ENCODE measurements at places on chromosomes 6 and 20.
A peak's percentile ranks its signal among the peaks of the same experiment; 100 is the strongest.

DNA sequence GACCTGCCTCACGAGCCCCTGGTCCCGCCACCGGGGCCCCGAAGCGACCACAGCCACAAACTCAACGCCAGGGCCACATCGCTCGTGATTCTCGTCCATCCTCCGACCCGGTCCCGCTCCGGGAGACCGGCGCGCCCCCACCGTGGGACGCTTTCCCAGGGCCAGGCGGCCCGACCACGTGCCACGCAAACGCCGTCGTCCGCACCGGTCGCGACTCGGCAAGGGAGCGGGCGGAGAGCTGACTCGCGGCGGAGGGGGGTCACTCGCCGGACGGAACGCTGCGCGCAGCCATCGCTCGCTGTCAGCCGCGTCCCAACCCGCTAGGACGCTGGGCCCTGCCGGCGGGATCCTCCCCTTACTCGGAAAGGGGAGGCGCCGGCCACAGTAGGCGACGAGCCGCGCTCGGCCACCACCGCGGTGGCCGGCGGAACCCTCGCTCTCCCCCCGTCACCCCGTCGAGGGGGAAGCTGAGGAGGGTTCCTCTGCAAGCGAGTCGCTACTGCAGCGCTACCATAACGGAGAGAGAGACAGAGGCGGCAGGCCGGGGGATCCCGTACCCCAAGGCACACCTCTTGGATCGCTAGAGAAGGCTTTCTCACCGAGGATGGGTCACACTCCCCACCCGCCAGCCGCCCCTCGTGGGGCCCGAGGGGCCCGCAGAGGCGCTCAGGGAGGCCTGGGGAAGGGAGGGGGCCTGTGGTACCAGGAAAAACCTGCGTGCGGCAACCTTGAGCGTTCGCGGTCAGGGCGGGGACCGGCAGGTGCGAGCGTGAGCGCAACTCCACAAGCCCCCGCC, 511.8 kb upstream of the ZNF337 start:
- no peak for DNase-seq

- DNase-seq = no peak
Observed at GRCh38 chr6:3288711-3289663, 30.2 kb downstream of the PSMG4 start.

GRCh38 chr20:20457392-20458126, 89.7 kb downstream of the INSM1 start:
- no peak for DNase-seq

- no peak for DNase-seq
Observed at GRCh38 chr6:79808921-79809320, 138.4 kb downstream of the ELOVL4 start.

- no peak for DNase-seq
Observed at GRCh38 chr20:34578521-34578920, 20.0 kb downstream of the MAP1LC3A start.

DNA sequence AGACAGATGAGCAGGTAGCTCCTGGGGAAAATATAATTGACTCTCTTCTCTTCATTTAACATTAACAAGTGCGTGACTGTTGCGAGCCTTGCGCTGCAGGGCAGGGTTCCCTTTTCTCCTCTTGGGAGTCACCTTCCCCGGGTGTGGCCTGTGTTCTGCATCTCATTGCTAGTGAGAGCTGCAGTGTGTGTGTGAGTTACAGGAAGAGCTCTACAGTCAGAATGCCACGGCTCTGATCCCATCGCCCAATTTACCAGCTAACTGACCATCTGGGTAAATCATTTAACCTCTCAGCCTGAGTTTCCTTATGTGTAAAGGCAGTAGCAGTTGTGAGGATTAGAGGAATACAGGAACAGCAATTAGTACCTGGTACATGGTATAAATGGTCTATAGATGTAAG, 106.8 kb upstream of the NUP153 start:
- no peak for DNase-seq

DNA sequence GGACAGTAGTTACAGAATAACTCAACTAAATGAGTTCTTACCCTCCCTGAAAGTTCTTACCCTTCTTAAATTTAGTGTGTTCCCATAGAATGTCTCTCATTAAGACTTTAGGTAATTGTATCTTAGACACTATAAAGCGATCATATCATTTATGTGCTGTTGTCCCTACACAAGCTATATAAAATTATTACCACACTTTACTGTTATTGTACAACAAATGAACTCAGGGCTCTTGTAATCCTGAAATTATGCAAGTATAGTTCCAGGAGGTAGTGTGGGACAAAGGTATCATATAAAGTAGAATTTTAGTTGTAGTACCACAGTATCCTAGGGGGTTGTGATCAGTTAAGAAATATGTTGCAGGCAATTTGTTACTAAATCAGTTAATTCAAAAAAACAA, 167.4 kb upstream of the CARMIL1 start:
- DNase-seq = no peak

- no peak for DNase-seq
Observed at GRCh38 chr20:51361258-51361657, 181.3 kb downstream of the NFATC2 start.

DNA sequence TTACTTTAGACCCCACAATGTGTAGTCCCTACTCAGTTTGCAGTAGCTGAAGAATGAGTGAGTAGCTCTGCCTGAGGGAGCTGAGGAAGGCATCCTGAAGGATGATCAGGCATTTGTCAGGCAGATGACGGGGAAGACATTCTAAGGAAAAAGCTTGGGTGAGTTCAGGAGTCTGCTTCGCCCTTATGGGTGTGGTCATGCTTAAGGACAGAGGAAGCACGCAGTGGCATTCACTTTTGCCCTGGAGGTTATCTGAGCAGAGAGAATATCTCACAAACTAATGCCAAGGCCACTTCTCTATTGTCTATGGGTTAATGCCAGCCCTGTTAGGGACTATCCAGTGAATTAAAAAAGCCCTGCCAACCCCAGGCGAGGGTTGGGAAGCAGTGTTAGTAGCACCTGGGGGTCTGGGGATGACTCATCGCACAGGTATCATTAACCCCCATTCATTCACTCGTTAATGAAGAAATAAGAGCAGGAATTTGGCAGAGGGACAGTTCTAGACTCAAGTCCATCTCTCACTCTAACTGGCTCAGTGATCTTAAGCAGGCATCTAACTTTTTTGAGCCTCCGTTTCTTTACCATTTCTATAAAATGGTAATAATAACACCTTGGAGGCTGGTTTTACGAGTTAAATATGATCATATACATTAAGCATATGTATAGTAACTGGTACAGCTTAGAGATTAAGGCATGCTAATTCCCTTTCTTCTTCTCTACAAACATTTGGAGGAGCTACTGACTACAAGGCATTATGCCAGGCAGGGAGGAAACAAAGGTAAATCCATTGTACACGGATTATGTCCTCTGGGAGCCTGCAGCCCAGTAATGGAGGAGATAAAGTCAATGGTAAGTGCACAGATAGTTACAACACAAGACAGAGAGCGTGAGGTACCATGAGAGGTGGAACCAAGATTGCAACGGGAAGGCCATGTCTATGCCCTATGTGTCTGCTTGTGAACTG, 93.2 kb upstream of the AKIRIN2 start:
- no peak for DNase-seq

- DNase-seq = no peak
Observed at GRCh38 chr6:100454551-100455229, 10.0 kb downstream of the SIM1 start.

- no peak for DNase-seq
Observed at GRCh38 chr6:135640048-135640447, 142.5 kb upstream of the AHI1 start.

DNA sequence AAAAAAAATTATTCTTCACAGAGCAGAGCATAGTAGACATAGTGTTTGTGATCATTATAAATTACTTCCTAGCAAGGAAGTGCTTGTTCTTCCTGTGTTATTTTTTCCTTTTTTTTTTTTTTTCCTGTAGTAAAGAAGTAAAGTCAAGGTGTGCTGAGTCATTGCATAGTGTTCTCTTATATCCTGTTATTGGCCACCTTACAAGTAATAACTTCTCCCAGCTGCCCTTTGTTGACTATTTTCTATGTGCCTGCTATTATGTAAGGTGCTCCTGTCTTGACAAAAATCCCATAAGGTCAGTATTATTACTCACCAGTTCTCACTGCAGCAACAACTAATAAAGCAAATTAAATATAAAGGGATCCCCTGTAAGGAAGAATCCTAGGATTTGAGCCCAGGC, 195.3 kb downstream of the GJA1 start:
- DNase-seq = no peak

- no peak for DNase-seq
Observed at GRCh38 chr20:63148696-63149095, 67.2 kb downstream of the YTHDF1 start.

DNA sequence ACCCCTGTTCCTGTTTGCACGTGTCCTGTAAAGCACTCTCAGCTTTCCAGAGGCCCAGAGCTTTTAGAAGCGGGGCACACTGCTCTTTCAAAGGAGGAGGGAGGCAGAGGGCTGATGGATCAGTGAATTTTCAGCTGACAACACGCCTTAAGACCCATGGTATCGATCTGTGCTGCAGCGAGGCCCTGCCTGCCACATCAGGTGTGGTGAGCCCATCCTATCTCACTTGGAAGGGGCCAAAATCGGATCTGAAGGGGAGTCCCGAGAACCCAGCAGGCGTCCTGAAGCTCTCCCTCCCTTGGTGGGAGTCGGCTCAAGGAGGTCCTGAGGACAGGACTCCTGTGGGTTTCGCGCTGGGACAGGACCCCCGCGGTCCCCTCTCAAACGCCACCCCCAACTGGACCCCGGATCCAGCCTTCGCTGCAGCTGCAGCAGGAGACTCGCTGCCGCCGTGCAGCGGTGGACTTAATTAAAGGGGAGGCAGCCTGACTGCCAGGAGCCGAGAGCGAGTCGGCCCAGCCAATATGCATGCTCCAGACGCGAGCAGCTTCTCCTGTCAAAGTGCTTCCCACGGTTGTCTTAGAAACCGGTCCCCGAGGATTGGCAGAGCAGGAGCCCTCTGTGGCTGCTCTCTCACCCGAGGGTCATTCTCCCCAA, 580.0 kb upstream of the ZNF337 start:
- no peak for DNase-seq

DNA sequence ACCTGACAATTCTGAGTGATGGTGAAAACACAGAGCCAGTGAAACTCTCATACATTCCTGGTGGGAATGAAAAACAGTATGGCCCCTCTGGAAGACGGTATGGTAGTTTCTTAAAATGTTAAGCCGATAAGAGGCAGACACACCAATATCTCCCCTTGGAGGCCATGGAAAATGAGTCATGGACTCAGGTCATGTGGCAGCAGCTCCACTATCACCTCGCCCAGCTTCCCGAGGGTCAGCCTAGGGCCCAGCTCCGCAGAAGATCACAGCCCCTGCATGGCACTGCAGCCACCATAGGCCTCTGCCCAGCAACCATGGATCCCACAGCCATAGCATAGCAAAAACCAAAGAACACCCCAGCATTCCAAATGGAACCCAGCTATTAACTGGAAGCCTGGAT, 21.4 kb downstream of the BPIFA1 start:
- DNase-seq = no peak

- peak; percentile 68 for DNase-seq
Observed at GRCh38 chr6:31572041-31572911, at the start of gene LTA. LTA (plus strand) TSS chr6:31572289; CDS start chr6:31572743, 454 bp downstream.

- no peak for DNase-seq
Observed at GRCh38 chr6:20564777-20565176, 30.5 kb downstream of the CDKAL1 start.

DNA sequence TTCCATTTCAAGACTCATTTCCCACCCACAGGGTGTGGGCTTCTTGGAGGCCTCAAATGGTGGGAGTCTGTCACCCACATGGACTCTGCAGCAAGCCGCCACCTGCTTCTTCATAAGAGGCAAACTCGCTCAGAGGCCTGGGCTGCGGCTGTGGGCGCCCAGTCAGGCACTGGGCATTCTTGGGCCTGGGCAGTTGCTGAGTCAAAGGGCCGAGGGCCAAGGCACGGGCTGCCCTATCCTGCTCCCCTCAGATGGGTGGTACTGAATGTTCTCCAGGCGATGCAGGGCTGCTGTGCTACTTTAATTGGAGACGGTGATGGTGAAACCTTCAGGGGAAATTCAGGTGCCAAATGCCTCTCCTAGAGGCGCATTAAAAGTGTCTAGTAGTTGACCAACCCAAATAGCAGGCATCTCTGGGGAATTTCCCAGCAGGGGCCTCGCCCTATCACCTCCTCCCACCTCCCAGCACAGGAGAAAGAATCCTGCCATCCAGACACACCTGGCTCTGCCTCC, 57.9 kb downstream of the MAFB start:
- no peak for DNase-seq

- DNase-seq = no peak
Observed at GRCh38 chr20:24501764-24502556, 32.5 kb downstream of the SYNDIG1 start.

- no peak for DNase-seq
Observed at GRCh38 chr6:77979204-77979603, 326.4 kb downstream of the MEI4 start.

Data from GM12864 (cell line).